ENCODE measurements at places on chromosomes 6 and 20.
A peak's percentile ranks its signal among the peaks of the same experiment; 100 is the strongest.

GRCh38 chr20:46394872-46395760 lies 11.3 kb downstream of the ELMO2 start:
- DNase-seq: no peak

- DNase-seq: no peak
Observed at GRCh38 chr20:63013207-63013606, 6.4 kb upstream of the BHLHE23 start.

DNA sequence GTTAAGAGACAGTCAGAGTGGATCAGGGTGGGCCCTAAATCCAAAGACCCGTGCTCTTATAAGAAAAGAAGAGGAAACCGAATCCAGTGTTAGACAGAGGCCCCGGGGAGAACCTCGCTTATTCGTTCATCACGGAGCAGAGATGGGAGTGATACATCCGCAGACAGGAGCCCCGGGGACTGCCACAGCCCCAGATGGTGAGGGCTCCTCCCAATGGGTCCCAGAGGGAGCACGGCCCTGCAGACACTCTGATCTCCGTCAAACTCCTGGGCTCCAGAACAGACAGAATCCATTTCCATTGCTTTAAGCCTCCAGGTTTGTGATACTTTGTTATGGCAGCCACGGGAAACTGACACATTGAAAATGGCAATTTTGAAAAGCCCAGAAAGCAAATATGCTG lies 47.0 kb downstream of the CDH4 start:
- no peak for DNase-seq

DNA sequence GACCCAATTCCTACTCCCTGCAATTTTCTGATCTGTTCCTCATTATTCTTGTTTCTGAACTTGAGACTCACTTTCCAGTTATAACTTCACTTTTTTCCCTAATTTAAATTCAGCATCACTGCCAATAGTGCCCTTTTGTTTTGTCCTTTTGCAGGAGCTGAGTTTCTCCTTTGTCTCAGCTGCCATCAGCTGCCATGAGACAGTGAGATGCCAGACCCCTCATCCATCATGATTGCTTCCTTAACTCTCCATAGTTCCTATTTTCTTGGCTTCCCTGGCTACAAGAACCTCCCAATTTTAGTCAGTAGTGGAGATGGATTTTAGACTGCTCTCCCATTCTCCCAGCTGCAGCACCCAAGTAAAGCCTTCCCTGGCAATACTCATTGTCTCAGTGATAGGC lies 518.1 kb downstream of the HDGFL1 start:
- no peak for DNase-seq

- DNase-seq: no peak
Observed at GRCh38 chr6:11532097-11532496, 5.5 kb upstream of the TMEM170B start.

GRCh38 chr6:28981431-28981832 lies 23.7 kb downstream of the ZNF311 start:
- DNase-seq: peak; percentile 87

GRCh38 chr6:113406048-113406695 lies 451.0 kb upstream of the MARCKS start:
- no peak for DNase-seq

GRCh38 chr6:11701573-11701972 lies 77.0 kb downstream of the ADTRP start:
- DNase-seq: no peak

GRCh38 chr6:150907383-150907782 lies 41.9 kb downstream of the MTHFD1L start:
- no peak for DNase-seq

DNA sequence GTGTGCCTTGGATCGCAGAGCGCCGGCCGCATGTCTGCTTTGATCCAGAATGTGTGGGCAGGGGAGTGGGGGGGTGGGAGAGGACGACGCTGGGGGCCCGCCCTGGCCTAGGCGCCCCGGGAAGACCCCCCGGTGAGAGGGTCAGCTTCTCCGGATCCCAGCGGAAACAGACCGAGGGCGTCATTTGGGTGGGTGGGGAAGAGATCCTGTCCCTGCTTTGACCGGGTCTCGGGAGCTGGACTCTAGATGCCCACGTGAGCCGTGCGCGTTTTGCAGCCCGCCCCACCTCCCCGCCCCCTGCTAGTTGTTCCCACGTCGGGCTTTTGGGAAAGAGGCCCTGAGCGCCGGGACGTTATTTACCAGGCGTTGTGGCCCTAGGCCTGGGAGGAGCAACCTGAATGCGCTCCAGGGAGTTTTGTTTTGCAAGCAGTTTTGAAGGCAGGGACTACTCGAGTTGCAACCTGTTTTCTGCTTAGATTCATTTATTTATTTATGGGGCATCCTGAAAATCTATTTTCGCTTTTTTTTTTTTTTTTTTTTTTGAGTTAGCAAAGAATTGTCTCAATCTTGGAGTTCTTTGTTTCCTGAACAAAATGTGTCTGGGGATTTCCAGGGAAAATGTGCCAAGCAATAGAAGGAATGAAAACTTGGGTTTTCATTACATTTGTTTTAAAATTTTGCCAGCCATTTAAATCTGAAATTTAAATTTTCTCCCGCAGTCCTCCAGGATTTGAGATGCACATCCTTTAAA lies 1.6 kb downstream of the DSP start:
- DNase-seq: no peak

- DNase-seq: no peak
Observed at GRCh38 chr20:51668515-51668914, 99.7 kb downstream of the ATP9A start.

GRCh38 chr6:169029861-169030260 lies 223.8 kb downstream of the THBS2 start:
- no peak for DNase-seq

Data from CD4-positive, alpha-beta T cell treated with Interleukin-21 for 1 hour (primary cell).